ENCODE measurements at places on chromosomes 16 and 17.

- no peaks in the 10 kb centered on the region for H3K27me3 ChIP-seq
- H3K4me1 ChIP-seq = peaks cover 19% of the 10 kb centered on the region
- H3K4me3 ChIP-seq = peak overlapping the region; percentile 80
- no peak for DNase-seq
- no peak overlapping the region for H3K27ac ChIP-seq
Measured at GRCh38 chr17:81223762-81224130, 981 bp upstream of the CEP131 start.

GRCh38 chr17:59423903-59424302 lies 92.4 kb downstream of the YPEL2 start:
- no peaks in the 10 kb centered on the region for H3K27me3 ChIP-seq
- DNase-seq = no peak
- no peak overlapping the region for H3K27ac ChIP-seq
- H3K4me3 ChIP-seq = no peak overlapping the region
- H3K36me3 ChIP-seq = no peaks in the 10 kb centered on the region

DNA sequence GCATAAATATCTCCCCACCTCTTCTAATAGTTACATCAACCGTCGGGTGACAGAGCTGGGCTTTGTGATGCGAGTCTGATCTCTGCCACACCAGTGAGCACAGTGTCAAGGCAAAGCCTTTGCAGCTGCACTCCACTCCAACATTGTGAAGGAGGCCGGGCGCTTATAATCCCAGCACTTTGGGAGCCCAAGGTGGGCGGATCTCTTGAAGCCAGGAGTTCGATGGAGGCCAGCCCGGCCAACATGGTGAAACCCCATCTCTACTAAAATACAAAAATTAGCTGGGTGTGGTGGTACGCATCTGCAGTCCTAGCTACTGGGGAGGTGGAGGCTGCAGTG lies 18.9 kb downstream of the CYB5D2 start:
- no peaks in the 10 kb centered on the region for H3K27me3 ChIP-seq
- DNase-seq = peak; percentile 22
- H3K4me1 ChIP-seq = peaks cover 28% of the 10 kb centered on the region
- no peak overlapping the region for H3K4me3 ChIP-seq

DNA sequence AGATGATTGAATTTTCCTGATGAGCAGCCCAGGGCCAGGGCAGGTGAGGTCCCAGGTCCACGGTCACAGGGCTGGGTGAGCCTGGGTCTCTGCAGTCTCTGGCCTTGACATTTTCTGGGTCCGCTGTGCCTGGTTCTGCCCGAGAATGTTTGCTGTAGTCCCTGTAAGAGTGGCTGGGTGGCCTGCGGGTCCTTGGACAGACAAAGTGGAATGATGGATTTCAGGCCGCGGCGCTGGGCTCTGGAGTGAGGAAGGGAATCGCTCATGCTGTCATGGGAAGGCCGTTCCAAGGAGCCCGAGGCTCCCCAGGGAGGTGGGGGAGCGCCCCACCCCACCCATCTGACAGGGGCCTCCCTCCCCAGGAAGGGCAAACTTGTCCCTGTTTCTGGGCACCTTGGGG lies 153.5 kb upstream of the CIBAR2 start:
- no peaks in the 10 kb centered on the region for H3K27me3 ChIP-seq
- no peaks in the 10 kb centered on the region for H3K36me3 ChIP-seq
- DNase-seq = no peak
- no peak overlapping the region for H3K4me3 ChIP-seq
- H3K4me1 ChIP-seq = no peaks in the 10 kb centered on the region
- no peak overlapping the region for H3K27ac ChIP-seq

DNA sequence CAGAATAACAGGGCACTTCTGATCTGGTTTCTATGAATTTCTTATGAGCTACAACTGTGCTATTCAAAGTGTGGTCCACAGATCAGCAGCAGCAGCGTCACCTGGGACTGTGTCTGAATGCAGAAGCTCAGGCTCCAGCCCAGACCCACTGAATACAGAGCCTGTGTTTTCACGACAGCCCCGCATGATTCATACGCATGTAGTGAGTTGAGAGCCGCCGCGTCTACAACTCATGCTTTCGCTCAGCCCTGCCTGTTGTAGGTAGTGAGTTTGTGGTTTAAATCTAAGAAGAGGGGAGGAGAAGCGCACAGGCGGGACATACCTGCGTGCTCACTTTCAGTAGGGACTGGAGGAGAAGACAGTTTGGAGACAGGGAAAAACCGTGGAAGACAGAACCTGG lies 28.5 kb upstream of the ELAC2 start:
- no peak overlapping the region for H3K4me3 ChIP-seq
- no peaks in the 10 kb centered on the region for H3K27me3 ChIP-seq
- H3K27ac ChIP-seq = no peak overlapping the region
- DNase-seq = no peak
- H3K4me1 ChIP-seq = 0 out of 2 replicates have a peak, but pooled peaks cover 4% of the 10 kb centered on the region
- no peaks in the 10 kb centered on the region for H3K36me3 ChIP-seq

- no peaks in the 10 kb centered on the region for H3K36me3 ChIP-seq
- H3K4me3 ChIP-seq = no peak overlapping the region
- H3K4me1 ChIP-seq = peaks cover 25% of the 10 kb centered on the region
- no peak for DNase-seq
- no peaks in the 10 kb centered on the region for H3K27me3 ChIP-seq
- H3K27ac ChIP-seq = no peak overlapping the region
Measured at GRCh38 chr16:14187517-14188338, 116.6 kb downstream of the MRTFB start.

GRCh38 chr16:27425961-27426360 lies 24.0 kb downstream of the IL21R start:
- no peak for DNase-seq
- H3K27ac ChIP-seq = no peak overlapping the region
- H3K4me3 ChIP-seq = no peak overlapping the region
- H3K36me3 ChIP-seq = no peaks in the 10 kb centered on the region
- H3K27me3 ChIP-seq = no peaks in the 10 kb centered on the region

DNA sequence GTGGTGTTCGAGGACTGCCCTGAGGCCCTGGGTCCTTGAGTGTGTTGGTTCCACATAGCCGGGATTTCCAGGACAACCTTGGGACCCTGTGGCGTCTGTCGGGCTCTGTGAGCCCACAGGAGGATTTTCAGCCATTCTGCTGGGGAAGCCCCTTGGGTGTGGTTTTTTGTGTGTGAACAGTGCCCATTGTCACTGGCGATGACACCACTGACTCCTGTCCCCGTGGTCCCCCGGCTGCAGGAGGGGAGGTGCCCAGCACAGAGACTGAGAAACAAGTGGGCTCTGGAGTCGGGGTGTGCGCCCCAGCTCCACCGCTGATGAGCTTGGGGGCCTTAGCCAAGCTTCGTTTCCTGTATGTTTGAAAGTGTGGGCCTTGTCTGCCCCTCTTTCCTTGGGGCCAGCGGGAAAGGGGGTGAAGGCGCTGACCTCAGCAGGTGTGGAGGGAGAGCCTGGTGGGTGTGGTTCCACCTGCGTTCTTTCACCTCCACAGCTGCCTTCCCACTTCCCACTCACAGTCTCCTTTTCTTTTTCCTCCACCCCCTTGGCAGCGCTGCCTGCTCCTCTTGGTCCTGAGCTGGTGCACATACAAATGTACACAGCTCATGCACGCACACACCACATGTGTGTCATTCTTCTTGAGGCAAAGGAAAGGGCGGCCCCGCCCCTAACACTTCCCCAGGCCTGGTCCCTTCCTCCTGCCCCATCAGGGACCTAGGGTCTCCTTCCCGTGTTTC lies 16.1 kb downstream of the MGRN1 start:
- no peak overlapping the region for H3K4me3 ChIP-seq
- H3K27me3 ChIP-seq = no peaks in the 10 kb centered on the region
- H3K4me1 ChIP-seq = no peaks in the 10 kb centered on the region
- H3K27ac ChIP-seq = no peak overlapping the region

DNA sequence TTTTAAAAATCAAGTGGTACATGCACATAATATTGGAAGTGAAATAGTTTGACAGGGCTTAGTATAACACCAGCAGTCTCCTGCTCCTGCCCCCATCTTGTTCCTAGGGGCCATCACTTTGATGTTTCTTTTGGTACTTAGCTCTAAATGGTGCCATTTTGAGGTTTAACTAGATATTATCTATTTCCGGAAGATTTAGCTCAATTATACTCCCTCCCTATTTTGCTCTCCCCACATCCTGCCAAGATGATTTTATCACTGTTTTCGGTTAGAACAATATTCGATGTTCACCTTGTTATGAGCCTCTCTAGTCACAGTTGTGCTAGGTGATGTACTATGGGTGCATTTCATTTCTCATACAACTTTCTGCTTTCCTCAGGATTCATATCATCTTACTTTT lies 20.0 kb upstream of the SLC35G3 start:
- no peak overlapping the region for H3K27ac ChIP-seq
- no peaks in the 10 kb centered on the region for H3K4me1 ChIP-seq
- H3K36me3 ChIP-seq = no peaks in the 10 kb centered on the region
- no peak for DNase-seq

DNA sequence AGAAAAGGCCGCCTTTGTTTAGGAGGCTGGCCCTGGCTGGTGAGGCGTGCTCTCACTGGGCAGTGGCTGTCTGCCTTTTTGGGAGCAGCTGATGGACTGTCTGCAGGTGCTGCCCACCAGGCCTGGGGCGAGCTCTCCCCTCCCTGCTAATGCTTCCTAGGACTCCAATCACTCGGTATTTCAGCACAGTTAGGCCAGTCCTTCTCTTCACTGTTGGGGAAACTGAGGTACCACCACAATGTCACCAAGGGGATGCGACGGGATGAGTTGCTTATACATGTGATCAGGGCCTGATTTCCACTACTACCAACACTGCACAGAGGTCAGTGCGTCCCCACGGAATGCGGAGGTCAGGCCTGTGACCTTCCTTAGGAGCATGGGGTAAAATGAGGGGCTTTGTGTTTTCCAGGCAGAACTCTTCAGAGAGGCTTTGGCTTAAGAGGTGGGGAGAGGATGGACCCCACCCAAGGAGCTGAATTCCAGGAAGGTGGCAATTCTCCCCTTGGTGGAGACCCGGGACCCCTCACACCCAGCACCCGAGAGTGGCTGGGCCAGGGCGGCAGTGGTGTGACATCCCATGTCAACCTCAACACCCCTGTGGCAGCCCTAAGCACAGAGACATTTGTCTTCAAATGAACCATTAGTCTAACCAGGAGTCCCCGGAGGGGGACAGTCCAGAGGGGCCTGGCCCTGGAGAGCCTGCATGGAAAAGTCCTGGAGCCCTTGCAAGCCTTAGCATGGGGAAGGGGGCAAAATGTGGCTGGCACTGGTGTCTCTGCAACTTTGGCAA lies 86.4 kb downstream of the N4BP1 start:
- H3K27me3 ChIP-seq = no peaks in the 10 kb centered on the region
- H3K4me3 ChIP-seq = no peak overlapping the region
- no peak for DNase-seq

GRCh38 chr16:74813109-74813641 lies 38.6 kb upstream of the FA2H start:
- peak; percentile 49 for DNase-seq
- H3K36me3 ChIP-seq = no peaks in the 10 kb centered on the region
- no peaks in the 10 kb centered on the region for H3K4me1 ChIP-seq
- no peak overlapping the region for H3K4me3 ChIP-seq
- no peaks in the 10 kb centered on the region for H3K27me3 ChIP-seq

DNA sequence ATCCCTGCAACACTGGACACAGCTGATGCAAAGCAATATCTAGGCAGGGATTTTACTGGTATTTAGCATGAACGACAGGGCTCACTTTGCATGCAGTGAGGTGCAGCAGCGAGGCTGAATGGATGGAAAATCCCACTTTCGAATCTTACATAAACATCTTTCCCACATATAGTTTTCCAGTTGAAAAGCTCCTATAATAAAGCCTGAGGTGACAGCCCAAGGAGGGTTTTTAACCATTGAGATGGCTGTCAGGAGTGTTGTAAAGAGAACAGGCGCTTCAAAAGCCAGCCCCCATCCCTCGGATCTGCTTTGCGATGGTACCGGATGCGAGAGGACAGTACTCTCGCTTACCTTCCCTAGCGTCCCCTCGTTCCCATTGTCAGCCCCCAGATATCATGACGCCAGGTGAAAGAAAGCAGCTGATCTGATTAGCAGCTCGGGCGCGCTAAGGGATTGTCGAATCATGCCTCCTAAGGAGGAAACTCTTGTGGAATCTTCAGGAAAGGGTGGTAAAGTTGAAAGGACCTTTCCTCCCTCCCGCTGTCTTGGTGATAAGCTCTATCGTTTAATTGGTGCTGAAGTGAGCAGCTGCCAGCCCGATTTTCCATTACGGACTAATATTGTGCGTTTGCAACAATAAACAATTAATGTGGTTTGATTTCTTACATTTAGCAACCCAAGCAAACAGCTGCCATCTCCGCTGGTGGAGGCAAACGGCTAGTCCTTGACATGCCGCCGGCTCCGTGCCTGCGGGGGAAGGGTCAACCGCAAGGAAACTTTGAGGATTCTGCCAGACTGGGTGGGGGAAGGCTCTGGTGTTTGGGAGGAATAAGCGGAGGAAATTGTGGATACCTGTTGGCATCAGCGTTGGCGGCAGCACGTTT lies 1.8 kb downstream of the CDH8 start:
- H3K4me3 ChIP-seq = no peak overlapping the region
- H3K36me3 ChIP-seq = no peaks in the 10 kb centered on the region
- H3K27ac ChIP-seq = no peak overlapping the region
- H3K4me1 ChIP-seq = no peaks in the 10 kb centered on the region
- DNase-seq = no peak
- H3K27me3 ChIP-seq = no peaks in the 10 kb centered on the region

DNA sequence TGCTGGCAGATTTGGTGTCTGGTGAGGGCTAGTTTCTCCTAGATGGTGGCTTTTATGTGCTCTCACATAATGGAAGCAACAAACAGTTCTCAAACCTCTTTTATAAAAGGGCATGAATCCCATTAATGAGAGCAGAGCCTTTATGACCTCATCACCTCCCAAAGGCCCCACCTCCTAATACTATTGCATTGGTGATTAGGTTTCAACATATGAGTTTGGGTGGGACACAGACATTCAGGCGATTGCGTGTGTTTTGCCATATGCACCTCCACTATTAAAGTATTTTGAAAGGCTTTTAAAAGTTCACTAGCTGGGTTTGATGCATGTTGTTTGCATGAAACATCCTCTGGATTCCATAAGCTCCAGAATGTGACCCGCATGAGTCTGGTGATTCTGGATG lies 24.4 kb upstream of the DNAJA2 start:
- no peak overlapping the region for H3K4me3 ChIP-seq
- no peak overlapping the region for H3K27ac ChIP-seq
- H3K4me1 ChIP-seq = no peaks in the 10 kb centered on the region
- no peaks in the 10 kb centered on the region for H3K27me3 ChIP-seq

- no peak overlapping the region for H3K27ac ChIP-seq
- DNase-seq = no peak
- H3K36me3 ChIP-seq = no peaks in the 10 kb centered on the region
- no peaks in the 10 kb centered on the region for H3K27me3 ChIP-seq
Measured at GRCh38 chr16:79982361-79982760, 381.8 kb upstream of the MAF start.

Data from SJSA1 (cell line).